ENCODE measurements at places on chromosomes 11 and 22.

- no peak for DNase-seq
These were observed 144.1 kb downstream of the NOX4 start for GRCh38 chr11:89347071-89347470.

- no peak for DNase-seq
These were observed 28.0 kb downstream of the ZC3H12C start for GRCh38 chr11:110121204-110121603.

GRCh38 chr22:48084041-48084728, 1321.7 kb downstream of the TBC1D22A start:
- DNase-seq = no peak

DNA sequence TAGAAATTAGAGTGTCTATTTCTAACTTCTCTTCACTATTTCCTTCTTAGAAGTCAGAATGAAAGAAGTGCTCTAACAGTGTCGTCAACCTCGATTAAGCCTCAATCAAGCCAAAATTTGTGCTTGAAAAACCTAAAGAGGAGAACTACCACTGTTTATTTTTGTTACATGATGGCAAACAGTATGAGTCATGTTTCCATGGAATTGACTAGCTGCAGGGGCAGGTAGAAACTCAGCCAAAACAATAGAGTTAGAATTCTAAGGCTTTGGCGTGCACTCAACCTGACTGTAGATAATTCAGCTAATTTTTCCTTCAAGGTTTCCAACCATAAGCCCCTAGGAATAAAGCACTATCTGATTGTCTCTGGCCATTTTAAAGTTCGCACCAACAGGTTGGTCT, 415.9 kb downstream of the ETS1 start:
- DNase-seq = no peak

DNA sequence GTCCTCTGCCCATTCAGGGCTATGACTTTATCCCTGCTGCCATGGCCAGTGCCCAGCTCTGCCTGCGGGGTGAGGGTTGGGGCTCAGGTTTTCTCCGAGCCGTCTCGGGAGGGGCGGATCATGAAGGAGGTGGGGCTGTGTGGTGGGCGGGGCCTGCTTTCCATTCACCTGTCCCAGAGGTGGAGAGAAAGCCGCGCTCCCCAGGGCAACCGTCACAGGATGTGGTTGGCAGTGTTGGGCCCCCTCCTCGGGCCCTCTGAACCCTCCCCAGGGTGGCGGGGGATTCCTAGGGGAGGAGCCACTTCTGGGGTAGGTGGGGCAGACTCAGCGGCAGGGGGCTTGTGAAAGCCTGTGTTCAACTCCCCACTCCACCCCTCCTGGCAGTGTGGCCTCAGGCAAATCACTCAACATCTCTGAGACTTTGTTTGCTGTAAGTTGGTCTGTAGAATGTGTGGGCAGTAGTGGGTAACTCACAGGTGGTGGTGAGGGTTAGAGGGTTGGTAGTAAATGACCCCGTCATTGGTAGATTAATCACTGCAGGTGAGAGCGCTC, 50.3 kb downstream of the CD6 start:
- DNase-seq = peak; percentile 76

DNA sequence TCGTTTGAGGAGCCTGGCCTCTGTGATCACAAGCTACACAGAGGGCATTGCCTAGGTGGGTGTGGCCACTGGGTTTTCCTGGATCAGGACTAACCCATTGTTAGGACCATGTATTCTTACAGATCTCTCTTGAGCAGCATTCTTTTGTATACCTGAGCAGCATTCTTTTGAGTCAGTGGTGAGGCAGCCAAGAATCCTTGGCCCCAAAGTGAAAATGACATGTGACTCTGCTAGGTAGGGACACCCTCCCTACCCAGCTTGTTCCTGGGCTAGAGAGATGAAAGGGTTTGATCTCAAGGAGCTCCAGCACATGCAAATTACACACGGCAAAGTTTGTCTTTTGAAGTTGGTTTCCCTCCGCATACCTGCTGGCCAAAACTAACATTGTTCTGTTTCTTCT, 55.0 kb upstream of the HORMAD2 start:
- DNase-seq = no peak

DNA sequence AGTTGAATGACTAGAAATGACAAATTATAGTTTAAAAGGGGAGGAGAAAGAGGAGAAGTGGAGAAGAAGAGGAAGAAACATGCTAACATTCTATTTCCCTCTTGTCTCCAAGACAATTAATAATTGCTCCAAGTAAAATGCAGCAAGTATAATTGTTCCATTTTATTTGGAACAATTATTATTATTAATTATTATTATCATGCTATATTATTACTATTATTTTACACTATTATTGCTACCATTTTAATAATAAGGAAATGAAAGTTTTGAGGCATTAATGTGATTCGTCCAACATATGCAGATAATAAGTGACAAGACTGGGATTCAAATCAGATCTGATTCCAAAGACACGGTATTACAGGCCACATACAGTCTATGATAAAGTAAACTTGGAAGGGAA, 293.6 kb upstream of the ZC3H12C start:
- no peak for DNase-seq

DNA sequence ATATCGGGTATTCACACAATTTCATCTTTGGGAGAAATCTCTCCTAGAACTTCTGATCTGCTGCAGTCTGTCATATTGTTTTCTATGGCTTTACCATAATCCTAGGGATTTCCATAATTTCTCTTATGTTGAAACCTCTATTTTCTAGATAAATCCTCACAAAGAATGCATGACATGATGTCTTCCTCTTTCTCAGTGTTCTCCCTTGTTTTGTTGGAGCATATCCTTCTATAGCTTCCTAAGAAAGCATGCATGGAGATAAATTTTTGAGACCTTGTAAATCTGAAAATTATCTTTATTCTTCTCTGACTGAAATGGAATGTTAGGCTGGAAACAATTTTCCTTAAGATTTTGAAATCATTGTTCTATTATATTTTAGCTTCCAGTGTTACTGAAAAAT, 115.5 kb downstream of the WNT11 start:
- DNase-seq = no peak

DNA sequence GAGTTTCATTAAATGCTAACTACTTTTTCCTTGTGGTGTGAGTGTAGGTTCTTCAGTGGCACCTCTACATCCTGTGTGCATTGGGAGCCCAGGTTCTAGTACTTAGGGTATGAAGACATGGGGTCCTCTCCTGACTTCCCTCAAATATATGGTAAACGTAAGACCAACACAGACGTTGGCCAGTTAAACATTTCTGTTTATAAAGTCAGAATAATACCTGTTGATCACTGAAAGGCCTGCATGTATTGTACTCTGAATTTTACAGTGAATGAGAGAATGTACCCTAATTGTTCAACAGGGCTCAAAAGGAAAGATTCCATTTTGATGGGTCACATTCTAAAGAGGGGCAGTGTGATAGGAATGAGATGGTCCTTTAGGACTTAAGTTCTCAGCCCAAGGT, 3.2 kb downstream of the RPL27A start:
- no peak for DNase-seq

GRCh38 chr11:118663381-118663780, 16.1 kb downstream of the TREH start:
- no peak for DNase-seq

- no peak for DNase-seq
These were observed 52.2 kb upstream of the HMGXB4 start for GRCh38 chr22:35204807-35205775.
